Fibroblast of the conjunctiva (primary cell): ENCODE measurements at places on chromosomes 13 and 19.
A peak's percentile ranks its signal among the peaks of the same experiment; 100 is the strongest.

DNA sequence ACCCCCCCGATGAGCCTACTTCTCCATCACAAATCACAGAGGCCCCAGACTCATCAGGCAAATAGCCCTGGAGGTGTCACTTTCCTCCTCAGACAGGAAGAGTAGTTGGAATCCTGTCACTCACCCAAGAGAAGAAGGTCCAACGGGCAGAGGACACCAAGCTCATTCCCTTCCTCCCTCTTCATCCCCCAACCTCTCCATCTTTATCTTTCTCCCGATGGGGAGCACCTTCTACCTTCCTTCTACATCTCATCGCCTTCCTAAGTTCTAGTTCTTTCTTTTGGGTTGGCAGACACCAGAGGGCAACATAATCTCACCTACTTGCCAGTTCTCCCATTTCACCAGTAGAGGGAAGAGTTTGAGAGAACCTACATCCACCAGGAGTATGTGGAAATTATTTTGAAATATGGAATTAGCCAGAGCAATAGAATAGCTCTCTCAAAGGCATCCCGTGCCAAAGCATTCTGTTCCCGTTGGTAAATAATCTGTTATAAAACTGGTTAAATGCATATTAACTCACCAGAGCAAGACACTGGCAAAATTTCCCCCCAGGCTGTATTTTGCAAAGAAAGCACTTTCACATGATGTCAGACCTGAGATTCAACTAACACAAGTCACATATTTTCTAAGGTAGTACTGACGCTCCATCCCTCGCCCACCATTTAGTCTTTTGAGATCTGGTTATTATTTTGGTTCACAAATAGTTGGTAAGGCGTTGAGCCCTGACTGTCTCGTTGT lies 55.0 kb downstream of the ZIC5 start:
- peak; percentile 63 for DNase-seq

GRCh38 chr13:53694814-53695532 lies 666.4 kb downstream of the OLFM4 start:
- DNase-seq: no peak

DNA sequence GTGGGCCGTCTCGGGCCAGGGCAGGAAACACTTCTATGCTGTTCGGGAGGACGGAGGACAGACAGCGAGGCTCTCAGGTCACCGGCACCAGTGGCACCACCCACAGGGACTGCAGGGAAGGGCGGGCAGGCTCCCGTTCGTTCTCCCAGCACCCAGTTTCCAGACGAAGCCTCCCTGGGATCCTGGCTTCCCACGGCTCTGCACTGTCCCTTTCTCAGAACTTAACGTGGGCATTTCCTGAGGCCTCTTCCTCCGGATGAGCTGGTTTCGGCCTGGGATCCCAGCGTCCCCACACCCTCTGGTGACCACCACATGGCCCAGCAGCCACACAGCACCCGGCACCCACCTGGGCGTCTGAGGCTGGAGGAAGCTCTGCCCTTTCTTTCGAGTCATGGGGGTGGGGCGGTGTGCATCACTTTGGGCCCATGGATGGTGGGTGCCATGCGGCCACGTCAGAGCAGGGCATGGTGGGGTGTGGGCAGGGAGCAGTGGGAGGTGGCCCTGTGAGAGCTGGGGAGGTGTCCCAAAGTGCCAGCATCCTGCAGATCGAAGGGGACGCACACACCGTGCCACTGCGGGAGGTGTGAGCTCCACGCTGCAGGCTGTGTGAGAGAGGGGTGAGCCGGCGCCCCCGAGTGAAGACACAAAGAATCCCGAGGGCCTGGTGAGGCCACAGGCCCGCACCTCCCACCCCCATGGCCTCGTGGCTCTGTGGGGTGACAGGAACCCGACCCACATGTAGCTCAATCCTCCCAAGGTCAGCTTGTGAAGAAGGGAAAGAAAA lies 38.7 kb upstream of the GRTP1 start:
- DNase-seq: no peak

DNA sequence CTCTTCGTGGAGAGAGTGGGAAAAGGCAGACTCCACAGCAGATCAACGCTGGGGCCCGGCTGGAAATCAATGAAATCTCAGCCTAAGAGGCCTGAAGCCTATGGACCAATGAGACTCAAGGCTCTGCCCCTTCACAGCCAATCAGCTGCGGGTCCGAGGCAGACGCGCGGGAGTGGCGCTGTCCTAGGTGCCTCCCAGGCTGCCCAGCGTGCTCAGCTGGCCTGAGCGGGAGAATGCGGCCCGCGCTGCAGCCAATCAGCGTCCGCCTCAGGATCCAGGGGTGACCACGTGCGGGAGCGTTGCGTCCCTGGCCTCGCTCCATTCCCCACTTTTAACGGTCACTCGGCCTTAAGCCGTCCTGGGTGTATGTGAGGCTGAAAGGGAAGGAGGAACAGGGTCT lies at the start of gene ZBTB32:
Gene ZBTB32, plus strand, starts transcription at position 341 of the 400 bp plus-strand sequence. CDS start 10,069 bp downstream, outside the sequence.
- no peak for DNase-seq

GRCh38 chr13:73070451-73071098 lies 11.8 kb downstream of the KLF5 start:
- DNase-seq: no peak

- no peak for DNase-seq
Observed at GRCh38 chr13:24713022-24713421, 32.8 kb downstream of the ATP12A start.

GRCh38 chr13:50352720-50353480 lies 337.7 kb downstream of the KCNRG start:
- DNase-seq: no peak

DNA sequence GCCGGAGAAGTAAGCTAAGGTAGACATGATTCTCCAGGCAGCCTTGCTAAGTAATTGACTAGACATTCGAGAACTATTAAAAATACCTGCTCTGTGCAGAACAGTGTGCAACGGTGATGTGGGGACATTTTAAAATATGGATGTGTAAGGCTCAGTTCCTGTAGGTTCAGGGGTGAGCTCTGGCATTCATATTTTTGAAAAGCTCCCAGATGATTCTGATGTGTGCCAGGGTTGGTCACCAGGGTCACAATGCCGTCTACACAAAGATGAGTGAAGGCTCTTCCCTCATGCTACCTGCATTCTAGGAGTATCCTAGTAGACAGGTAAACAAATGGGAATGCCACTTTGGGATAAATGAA lies 702 bp upstream of the EPSTI1 start:
- no peak for DNase-seq

DNA sequence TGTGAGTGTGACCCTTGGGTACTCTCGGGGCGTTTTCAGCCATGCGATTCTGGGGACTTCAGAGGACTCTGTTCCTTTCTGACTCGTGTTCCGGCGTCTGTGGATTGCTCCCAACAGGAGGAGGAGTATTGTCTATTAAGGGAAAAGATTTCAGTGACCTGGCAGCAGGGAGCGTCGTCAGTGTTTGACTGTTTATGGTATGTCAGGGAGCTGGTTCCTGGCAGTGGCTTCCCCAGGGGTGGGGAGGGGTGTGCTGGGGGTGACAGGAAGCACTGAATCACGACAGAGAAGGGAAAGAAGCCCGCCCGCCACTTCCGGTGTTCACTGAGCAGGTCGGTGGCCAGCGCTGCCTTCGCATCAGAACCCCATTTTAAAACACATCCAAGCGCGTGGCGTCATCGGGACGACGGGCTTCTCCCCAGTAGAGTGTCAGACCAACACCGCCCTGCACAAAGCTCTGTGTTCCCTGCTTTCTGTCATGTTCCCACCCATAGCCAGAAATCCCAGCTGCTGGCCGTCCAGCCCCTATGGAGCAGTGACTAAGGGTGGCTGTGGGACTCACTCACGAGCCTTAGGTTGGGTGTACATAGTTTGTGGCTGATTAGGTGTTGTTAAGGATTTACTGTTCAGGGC lies 33.8 kb downstream of the COL4A2 start:
- no peak for DNase-seq

DNA sequence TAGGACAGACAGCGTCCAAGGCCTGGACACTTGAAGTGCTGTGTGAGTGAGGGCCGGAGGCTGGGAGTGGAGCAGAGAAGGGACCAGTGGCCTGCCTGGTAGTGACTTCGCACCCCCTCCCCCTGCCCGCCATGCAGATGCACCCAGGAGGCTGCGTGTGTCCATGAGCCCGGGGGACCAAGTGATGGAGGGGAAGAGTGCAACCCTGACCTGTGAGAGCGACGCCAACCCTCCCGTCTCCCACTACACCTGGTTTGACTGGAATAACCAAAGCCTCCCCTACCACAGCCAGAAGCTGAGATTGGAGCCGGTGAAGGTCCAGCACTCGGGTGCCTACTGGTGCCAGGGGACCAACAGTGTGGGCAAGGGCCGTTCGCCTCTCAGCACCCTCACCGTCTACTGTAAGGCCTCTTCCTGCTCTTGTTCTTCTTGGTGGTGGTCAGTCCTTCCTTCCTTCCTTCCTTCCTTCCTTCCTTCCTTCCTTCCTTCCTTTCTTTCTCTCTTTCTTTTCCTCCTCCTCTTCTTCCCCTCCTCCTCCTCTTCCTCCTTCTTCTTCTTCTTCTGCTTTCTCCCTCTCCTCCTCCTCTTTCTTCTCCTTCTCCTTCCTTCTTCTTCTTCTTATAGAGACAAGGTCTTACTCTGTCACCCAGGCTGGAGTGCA lies 6.0 kb upstream of the FFAR1 start:
- DNase-seq: no peak

DNA sequence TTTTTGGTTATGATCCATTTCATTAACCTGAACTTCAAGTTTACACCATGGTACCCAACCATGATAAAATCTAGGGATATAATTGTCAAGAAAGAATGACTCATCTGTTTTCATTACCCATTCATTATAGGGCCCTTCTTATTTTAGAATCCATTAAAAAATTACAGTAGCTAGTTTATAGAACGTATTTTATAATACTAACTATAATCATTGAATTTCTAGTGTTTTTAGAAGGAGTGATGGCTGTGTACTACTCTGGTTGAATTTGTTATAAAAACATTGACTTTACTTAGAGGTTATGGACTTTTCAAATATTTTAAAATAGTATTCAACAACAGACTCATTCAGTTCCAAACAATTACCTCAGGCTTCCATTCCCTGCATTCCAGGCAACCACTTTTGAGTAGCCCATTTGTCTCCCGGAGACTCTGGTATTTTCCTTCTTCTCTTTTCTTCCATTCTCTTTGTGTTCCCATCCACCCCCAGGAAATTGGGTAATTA lies 71.9 kb upstream of the KLF12 start:
- DNase-seq: no peak

DNA sequence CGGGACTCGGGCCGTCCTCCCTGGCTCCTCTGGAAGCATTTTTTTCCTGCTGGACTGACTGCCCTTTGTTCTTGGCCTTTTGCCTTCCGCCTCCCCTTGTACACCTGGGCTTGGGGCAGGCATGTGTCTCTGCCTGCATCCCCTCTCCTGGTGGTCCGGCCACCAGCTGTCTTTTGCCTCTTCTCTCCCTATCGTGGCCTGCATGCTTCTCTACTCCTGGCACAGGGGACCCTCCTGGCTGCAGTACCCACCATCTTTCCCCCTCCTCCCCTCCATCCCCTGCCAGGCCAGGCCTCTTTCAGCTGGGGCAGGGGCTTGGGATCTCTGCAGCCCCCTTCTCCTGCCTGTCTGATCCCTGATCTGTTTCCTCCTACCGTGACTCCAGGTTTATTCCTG lies 12.1 kb downstream of the WTIP start:
- DNase-seq: no peak

- no peak for DNase-seq
Observed at GRCh38 chr19:45352914-45353796, 12.6 kb downstream of the KLC3 start.

GRCh38 chr13:28955264-28955966 lies 135.3 kb downstream of the MTUS2 start:
- no peak for DNase-seq

GRCh38 chr13:59398127-59398526 lies 765.6 kb downstream of the DIAPH3 start:
- DNase-seq: no peak

DNA sequence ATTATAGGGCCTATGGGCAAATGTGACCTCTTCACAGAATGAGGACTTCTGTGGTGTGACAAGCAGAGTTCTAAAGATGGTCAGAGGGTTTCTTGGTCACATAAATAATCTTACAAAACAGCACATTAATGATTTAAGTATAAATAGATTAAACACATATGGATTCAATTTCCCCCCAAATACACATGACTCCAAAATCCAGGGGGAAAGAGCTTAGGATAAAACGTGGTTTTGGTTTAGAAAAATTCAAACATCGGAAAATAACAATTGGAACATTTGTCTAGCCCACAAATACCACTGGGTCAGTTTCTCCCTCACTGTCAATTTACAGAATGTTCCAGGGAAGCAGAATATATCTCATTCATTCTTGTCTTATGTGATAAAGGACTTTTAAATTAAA lies 283.1 kb downstream of the COG6 start:
- no peak for DNase-seq
